ENCODE measurements at places on chromosomes 3 and 15.

DNA sequence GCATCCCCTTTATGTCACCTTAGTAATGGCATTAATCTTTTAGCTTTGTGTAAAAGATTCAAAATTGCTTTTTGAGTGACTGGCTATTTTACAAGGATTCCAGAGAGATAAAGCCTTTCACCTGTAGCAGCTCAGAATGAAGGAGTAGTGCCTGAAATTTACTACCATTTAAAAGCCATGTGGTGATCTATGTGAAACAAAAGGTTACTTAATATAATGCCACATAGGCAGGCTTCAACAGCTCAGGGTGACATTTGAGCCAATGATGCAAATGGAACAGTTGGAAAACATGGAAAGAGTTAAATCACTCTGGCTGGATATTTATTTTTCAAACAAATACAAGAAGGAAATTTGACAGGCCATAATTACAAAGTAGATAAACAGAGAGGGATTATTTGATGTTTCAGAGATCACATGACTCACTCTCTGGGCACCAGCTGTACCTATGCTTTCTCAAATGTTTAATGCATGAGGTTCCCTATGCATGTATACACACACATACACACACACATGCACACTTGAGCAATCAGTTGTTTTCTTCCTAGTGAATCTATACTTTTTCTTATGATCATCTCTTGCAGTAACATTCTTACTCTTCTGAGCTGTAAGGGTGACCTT is 171.5 kb downstream of the ZMAT3 start:
- DNase-seq: no peak

DNA sequence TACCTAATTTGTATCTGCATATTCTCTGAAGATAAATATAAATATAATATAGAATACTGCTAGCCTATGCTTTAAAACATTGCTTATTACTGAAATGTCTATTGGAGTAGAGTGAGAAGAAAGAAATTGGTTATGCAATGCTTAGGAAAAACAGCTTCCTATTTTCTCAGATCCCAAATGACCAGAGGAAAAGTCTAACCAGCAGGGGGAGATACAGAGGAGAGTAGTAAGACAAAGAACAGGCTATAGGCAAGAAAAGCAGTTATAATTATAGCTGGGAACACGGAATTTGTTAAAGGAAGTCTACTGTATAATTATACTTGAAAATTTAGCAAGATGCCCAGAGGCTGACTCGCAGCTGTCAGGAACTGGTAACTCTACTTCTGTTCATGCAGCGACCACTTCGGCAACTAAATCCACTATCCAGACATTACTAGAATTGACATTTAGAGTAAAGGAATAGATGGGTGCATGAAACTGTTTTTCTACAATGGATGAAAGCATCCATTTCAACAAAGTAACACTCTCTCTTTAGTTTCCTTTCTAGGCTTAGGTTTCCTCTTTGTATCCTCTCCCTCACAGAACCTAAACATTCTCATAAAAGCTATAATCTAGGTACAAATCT is 97.2 kb downstream of the TBC1D5 start:
- DNase-seq: peak; percentile 91

DNA sequence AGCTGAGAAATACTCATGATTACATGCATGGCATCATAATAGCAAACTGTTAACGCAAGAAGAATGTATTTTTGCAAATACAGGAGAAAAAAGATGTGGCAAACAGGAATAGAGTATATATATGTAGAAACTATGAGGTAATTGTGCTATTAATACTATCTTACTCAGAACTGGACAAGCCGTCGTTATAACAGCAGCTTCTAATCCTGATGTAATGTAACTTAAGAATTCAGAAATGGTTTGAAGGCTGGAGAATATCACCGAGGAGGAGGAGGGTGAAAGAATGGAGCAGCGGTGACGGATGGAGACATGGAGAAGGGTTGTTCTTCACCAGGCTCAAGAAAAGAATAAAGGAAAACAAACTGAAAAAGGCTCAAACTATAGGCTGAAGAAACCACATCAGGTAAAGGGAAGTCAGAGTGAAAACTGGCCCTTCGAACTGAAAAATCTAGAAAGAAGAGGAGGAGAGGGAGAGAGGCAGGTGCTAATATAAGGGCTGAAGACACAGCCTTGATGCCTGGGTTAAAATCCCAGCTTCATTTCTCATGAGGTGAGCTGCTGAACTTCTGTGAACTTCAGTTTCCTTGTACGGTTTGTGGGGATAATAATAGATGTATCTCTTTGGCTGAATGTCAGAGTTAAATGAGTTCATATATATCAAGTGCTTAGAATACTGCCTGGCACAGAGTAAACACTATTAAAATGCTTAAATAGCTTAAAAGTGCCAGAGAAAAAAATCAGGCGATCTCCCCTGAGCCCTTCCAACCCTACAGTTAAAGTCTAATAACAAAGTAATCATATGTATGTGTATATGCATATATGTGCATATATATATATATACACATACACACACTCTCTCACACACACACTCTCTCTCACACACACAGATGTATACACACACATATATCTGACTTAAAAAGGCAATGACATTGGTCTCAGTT is 43.9 kb downstream of the GOLIM4 start:
- peak; percentile 63 for DNase-seq

DNA sequence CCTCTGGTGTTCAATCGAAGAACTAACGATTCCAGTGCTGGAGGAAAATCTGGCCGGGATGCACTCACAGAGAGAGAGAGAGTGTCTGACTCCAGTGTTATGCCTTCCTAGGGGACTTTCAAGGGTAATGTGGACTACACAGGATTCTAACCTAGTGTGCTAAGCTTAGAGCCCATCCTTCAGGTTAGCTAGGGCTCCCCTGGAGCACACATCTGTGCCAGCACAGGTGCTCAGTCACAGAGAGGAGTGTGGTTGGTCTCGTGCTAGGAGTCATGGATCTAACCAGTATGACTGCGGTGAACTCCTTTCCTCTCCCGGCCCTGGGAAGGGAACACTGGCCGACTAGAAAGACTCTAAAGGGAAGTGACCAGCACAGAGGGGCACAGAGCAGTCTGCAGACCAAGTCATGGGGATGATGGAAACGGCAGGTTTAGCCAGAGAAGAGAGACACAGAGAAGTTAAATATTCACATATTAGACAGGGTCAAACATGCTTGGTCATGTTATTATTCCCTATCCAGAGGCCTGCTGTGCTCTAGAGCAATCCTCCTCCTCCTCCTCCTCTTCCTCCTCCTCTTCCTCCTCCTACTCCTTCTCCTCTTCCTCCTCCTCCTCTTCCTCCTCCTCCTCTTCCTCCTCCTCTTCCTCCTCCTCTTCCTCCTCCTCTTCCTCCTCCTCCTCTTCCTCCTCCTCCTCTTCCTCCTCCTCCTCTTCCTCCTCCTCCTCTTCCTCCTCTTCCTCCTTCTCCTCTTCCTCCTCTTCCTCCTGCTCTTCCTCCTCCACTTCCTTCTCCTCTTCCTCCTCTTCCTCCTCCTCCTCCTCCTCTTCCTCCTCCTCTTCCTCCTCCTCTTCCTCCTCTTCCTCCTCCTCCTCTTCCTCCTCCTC is 280.3 kb downstream of the XXYLT1 start:
- DNase-seq: no peak

GRCh38 chr3:126545544-126545943 is 13.2 kb downstream of the C3orf22 start:
- no peak for DNase-seq

- DNase-seq: no peak
These were observed 12.1 kb downstream of the CSNK1G1 start for GRCh38 chr15:64343841-64344240.

DNA sequence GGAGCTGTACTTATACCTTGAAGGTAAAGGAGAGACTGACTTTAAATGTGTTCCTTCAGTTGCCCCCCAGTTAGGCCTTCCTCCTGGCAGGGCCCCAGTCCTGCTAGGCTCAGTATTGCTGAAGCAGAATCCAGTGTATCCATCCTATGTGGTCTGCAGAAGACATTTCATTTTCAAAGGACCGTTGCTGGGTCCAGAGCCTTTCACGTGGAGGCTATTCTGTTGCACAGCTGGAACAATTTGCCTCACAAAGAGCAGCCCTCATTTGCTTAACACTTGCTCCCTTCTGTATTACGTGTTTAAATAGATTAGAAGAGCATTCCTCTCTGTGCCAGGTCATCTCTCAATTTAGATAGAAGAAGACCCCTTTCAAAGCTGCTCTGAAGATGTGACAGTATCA is 78.9 kb upstream of the CFAP20DC start:
- no peak for DNase-seq

GRCh38 chr15:72135719-72136118 is 17.5 kb downstream of the SENP8 start:
- DNase-seq: no peak

DNA sequence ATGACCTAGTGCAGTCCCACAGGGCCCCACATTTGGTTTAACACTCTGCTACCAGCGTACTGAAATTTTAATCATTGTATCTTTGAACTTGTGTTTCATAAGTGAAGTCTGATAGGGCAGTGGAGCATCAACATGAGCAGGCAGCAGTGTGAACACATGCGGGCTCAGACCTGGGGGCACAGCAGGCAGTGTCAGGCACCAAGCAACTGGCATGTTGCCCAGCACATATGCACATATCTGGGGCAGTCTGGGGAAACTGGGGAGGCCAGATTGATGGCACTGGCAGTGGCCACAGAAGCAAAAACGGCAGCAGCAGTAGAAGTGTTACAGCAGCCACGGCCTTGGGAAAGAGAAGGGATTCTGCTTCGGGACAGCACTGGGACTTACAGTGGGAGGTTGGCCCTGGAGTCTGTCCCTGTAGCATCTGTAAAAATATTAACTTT is 353.9 kb upstream of the KCNMB2 start:
- no peak for DNase-seq

GRCh38 chr3:38473229-38473628 is 19.5 kb downstream of the ACVR2B start:
- DNase-seq: no peak

DNA sequence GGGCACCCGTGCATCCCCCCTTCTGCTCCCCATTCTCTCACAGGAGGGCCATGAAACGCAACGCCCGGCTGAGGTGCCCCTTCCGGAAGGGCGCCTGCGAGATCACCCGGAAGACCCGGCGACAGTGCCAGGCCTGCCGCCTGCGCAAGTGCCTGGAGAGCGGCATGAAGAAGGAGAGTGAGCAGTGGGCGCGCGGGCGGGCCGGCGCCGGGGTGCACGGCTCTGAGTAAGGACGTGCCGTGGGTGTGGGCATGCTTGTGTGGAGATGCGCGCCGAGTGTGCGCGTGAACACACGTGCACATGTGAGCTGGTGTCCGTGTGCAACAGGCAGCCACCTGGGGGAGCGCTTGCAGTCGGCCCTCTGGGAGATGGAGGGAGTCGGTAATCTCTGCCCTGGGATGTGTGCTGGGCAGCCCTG is 28.1 kb downstream of the NR1I2 start:
- peak; percentile 53 for DNase-seq

DNA sequence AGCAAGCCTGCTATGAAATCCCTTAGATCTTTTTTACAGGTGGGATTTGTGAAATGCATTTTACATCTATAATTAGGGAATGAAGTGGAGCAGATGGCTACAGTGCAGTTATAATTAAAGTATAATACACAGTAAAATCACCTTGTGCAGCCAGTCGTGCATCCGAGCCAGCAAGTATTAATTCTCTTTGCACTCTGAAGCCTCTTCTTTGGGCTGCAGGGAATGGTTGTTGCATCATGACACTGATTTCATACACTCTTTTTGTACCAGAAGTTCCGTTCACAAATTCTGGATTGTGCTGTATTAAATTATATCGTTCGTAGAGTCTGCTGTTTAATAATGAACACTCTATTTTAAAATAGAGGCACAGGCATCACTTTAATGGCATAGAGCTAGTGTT is 28.7 kb upstream of the TP63 start:
- DNase-seq: no peak

Data from suppressor macrophage (primary cell).